ENCODE measurements at places on chromosomes 6 and 20. TPM values are rescaled to one million over a fixed set of nuclear protein-coding genes. Genes with fewer than 3 reads are reported as not detected.

The PYGB gene
- total RNA-seq = 71.6 TPM

The PTCRA gene
- not detected for total RNA-seq

GRCh38 chr20:38221119-38221589 lies 39.4 kb downstream of the KIAA1755 start:
- peak; percentile 58 for DNase-seq

The PPP1R16B gene
- total RNA-seq = 4.4 TPM

GRCh38 chr6:11054722-11055121 lies 10.6 kb upstream of the ELOVL2 start:
- DNase-seq = no peak

- DNase-seq = no peak
Observed at GRCh38 chr20:52405417-52405816, 213.8 kb upstream of the ZFP64 start.

GRCh38 chr6:42460883-42461282 lies 9.2 kb upstream of the TRERF1 start:
- DNase-seq = no peak

The PLCB4 gene
- total RNA-seq = 36.9 TPM

GRCh38 chr6:17352302-17352701 lies 41.1 kb upstream of the CAP2 start:
- no peak for DNase-seq

GRCh38 chr6:113172531-113172966 lies 684.6 kb upstream of the MARCKS start:
- DNase-seq = no peak

- no peak for DNase-seq
Observed at GRCh38 chr6:36120539-36120938, 9.8 kb upstream of the MAPK13 start.

The GRIK2 gene
- 4.7 TPM for total RNA-seq

DNA sequence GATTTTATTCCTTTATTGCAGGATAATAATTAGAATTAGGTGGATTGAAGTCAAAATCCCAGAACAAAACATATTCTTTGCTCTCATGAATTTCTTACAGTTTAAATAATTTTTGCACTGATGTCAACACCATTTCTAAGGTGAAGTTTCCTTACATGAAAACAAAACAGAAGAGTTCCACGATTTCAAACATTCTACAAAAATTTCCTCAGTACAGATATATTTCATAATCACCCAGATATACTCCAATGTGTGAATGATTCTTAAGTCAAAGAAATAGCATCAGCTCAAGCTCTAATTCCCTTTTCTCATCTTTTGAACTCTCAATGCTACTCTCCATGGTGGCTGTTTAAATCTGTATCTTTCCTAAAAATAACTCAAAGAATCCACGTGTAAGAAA lies 39.5 kb upstream of the THBS2 start:
- DNase-seq = no peak

DNA sequence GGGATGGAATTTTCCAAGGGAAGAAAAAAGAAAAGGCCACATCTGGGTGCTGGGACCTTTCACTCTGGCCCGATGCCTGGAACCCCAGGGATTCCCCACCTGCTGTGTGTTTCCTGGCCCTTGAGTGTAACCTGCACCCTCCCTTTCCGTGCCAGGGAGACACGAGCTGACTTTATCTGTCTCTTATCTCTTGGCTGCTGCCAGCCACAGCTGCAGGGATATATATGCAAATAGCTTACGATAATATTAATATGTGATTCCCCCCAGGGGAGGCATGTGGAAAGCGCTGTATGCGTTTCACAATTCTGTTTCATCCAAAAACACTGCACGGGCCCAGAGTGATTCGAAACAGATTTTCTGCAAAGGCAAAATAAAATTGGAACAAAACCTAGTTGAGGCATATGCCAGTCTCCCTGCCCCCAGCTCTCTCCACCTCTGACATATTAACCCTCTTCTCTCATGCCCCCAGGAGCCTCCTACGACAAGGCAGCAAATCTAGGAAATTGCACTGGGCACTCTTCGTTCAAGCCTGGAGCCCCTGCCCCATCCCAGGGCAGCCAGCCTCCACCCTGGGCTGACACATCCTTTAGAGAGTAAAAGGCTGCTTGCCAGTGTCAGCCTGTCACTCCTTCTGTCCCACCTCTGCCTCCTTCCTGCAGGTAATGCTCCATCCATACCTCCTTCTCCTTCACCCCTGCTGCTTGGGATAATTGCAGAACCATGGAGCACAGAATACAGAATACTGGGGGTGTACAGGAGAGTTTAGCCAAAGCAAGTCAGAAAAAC lies 1.3 kb downstream of the RIPOR3 start:
- DNase-seq = peak; percentile 34

- no peak for DNase-seq
Observed at GRCh38 chr20:13278812-13279570, 57.9 kb downstream of the ISM1 start.

The SLC22A1 gene
- 5.5 TPM for total RNA-seq

DNA sequence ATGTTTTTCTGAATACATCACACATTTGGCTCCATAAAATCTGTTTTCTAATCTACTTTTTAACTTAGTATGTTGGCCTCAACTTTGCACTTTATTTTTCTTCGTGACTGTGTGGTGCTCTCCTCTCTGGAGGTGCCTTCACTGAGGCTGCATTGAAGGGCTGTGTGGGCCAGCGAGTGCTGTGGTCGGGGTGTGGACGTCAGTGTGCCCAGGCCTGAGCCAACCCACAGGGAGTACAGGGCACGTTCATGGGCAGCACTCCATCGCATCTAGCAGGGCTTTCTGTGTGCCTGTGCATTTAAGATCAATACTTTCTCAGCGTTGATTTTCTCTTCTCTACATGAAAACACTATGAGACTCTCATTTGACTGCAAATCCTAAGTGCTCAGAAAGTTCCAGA lies 37.8 kb downstream of the DACT2 start:
- no peak for DNase-seq

All from tibial nerve (tissue), 4 donors.